NCI-H526 (cell line): ENCODE measurements at places on chromosomes 6 and 20.
A peak's percentile ranks its signal among the peaks of the same experiment; 100 is the strongest.

- peak; percentile 55 for DNase-seq
Measured at GRCh38 chr6:139533573-139534471, 159.4 kb upstream of the CITED2 start.

- no peak for DNase-seq
Measured at GRCh38 chr6:136563386-136564152, 13.3 kb upstream of the MAP7 start.

DNA sequence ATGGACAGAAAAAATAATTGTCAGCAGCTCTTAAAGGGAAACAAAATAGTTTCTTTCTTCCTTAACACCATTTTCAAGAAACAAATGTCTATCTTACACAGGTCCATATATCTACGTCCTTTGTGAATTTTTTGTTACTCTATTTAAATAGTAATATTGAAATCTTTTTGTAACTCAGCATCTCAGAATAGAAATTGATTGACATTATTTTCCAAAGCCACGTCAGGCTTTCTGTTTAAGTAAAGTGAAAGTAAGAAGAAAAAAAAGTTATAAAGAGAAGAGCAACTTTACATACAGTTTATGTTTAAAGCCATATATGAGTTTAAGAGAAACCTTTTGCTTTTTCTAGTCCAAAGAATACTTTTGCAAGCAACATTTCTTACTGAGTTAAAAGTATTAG, 402.9 kb upstream of the SOX4 start:
- no peak for DNase-seq

GRCh38 chr20:51567622-51568021, 25.1 kb upstream of the NFATC2 start:
- no peak for DNase-seq

DNA sequence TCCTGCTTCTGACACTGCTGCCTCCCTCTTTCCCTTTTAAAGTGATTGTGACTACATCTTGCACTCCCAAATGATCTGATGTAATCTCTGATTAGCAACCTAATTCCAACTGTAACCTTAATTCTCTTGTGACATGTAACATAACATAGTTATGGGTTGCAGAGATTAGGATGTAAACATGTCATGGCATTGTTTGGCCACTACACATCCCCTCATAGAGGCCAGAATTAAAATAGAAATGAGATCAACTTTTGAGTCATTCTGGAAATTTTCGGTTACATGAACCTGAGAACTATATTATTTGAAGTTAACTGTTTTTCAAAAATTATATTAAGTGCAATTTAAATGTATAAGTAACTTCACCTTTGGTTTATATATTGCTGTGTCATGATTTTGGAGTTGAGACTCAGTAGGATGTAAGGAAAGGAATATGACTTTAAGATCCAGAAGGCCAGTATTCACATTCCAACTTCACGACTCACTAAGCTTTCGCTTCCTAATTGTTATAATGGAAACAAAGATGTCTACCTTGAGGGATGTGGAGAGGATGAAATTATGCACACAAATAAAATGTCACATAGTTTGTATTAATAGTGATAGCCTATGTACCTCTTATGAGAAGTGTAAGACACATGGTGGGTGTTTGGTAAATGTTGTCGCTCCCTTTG, 611.9 kb upstream of the MAP3K7 start:
- DNase-seq: no peak

GRCh38 chr6:7953753-7954152, 43.2 kb upstream of the TXNDC5 start:
- DNase-seq: no peak

GRCh38 chr20:49508435-49509199, 26.1 kb upstream of the KCNB1 start:
- DNase-seq: peak; percentile 52

GRCh38 chr6:79524065-79524464, 13.2 kb downstream of the LCA5 start:
- no peak for DNase-seq

- no peak for DNase-seq
Measured at GRCh38 chr6:23851522-23851921, 274.5 kb upstream of the NRSN1 start.

DNA sequence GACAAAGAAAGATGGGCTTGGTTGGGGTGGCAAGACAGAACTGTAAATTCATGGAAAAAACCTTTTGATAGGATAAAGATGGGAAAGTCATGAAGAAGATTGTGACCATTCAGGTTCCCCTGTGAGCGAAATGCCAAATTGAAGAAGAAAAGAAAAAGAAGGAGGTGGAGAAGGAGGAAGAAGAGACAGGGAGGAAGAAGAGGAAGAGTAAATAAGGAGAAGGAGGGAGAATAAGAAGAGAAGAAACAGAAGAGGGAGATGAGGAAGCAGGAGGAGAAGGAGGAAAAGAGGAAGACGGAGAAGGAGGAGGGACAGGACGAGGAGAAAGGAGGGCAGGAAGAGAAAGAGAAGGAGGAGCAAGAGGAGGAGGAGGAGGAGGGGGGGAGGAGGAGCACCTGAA, 199.8 kb downstream of the SLC24A3 start:
- DNase-seq: no peak

GRCh38 chr6:128172752-128173682, 272.2 kb upstream of the THEMIS start:
- DNase-seq: no peak

- no peak for DNase-seq
Measured at GRCh38 chr6:102407886-102408741, 1014.6 kb downstream of the GRIK2 start.

- peak; percentile 74 for DNase-seq
Measured at GRCh38 chr6:1609648-1610496, at the start of gene FOXC1. Gene FOXC1 (plus strand): TSS chr6:1609915. CDS start chr6:1610446, 531 bp downstream.

- no peak for DNase-seq
Measured at GRCh38 chr20:3836132-3836531, 10.5 kb upstream of the MAVS start.

GRCh38 chr6:73614802-73615201, 39.0 kb downstream of the SLC17A5 start:
- no peak for DNase-seq

DNA sequence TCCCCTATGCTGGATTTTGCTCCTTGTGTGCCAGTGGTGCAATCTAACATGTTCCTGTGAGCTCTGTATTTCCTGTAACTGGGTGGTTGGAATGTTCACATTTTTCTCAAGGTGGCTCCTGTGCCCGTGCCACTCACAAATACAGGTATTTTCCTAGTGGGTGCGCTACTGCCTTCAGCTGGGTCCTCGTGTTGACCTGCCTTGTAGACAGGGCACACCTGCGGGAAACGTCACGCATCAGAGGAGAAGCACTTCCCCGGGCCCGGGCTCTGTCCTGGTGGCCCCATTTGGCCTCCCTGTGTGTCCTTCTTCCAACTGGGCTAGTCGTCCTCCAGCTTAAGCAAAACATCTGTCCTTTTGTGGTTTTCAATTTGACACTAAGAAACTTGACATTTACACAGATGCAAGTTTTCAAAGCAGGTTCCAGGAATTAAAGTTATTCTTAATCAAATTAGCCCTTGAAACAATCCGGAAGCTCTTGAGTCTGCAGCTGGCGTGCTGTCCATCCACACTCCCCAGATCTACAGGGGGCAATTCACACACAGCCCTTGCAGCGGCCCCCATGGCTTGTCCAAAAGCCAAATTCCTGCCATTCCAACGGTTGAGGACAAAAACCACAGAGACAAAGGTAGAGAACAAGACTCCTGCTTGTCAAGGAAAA, 275.1 kb downstream of the CDC5L start:
- DNase-seq: peak; percentile 77
